ENCODE measurements at places on chromosomes 11 and 22.

- no peak for ATAC-seq
Measured at GRCh38 chr11:35425603-35426212, 6.3 kb upstream of the SLC1A2 start.

- no peak for ATAC-seq
Measured at GRCh38 chr22:48713272-48714205, 1114.1 kb downstream of the BRD1 start.

DNA sequence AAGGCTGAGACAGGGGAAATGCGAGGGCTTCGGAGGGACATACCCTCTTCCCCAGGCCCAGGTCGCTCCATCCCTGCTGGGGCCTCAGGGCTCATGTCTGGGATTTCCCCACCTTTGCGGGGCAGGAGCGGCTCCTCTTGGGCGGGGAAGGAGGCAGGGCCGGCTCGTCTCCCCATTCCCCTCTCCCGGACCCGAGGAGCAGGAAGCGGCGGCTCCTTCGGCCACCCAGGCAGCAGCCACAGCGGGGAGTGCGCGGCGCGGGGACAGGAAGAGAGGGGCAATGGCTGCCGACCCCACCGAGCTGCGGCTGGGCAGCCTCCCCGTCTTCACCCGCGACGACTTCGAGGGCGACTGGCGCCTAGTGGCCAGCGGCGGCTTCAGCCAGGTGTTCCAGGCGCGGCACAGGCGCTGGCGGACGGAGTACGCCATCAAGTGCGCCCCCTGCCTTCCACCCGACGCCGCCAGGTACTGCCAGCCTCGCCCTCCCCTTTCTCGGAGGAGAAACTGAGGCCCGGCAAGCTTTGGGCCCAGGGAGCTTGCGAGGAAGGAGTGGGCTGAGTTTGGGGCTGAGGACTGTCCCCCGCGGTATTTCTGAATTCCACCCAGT, at the start of gene ANKK1:
ANKK1 (plus strand) TSS at position 175 of the 607 bp plus-strand sequence; CDS start at position 281, 106 bp downstream.
- no peak for ATAC-seq

DNA sequence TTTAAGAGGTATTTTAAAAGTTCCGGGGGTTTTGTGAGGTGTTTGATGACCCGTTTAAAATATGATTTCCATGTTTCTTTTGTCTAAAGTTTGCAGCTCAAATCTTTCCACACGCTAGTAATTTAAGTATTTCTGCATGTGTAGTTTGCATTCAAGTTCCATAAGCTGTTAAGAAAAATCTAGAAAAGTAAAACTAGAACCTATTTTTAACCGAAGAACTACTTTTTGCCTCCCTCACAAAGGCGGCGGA, 193 bp upstream of the MALAT1 start:
- no peak for ATAC-seq

DNA sequence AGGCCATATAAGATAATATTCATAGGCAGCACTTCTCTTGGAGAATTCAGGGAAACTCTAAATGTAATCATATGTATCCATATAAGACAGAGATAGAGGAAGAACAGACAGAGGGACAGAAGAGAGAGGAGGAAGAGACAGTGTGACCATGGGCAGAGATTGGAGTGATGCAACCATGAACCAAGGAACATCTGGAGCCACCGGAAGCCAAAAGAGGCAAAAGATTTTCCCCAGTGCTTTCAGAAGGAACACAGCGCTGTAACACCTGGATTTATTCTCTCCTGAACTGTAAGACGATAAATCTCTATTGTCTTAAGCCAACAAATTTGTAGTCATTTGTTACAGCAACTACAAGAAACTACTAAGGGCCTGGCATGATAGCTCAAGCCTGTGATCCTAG, 57.7 kb downstream of the GAB2 start:
- no peak for ATAC-seq

DNA sequence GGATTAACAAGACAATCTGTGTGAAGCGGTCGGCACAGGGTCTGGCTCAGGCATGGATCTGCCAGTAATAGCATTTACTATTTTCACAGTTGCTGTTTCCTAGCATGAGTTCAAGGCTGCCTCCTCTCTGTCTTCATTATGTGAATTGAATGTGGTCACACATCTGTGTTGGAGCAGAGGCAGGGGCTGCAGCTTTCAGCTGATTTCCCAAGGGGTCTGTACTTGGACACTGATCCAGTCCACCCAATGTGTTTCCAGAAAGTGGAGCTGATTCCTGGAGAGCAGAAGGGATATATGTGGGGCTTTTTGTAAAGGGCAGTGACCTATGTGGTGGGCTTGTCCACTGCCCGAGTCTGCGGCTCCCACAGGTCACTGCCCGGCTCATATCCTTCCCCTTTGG, 3.5 kb upstream of the CELSR1 start:
- no peak for ATAC-seq

- ATAC-seq: no peak
Measured at GRCh38 chr11:18091731-18092130, 14.2 kb downstream of the SAAL1 start.
